ENCODE measurements at places on chromosomes 2 and 18. TPM values are rescaled to one million over a fixed set of nuclear protein-coding genes. Genes with fewer than 3 reads are reported as not detected.

DNA sequence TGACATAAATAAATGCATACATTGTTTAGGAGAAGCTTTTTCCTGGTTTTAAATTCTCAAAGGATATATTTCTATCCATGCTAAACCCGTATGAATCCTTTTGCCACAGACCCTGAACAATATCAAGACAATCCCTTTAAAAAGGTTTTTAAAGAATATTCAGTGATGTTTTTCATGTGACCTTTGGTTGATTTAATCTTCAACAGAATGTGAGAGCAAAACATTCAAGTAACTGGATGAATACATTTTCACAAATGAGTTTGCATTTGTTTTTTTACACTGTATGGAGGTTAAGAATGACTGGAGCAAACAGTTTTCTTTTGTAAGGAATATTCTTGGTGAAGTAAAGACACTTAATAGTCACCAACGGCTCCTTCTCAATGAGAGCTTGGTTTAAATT lies 139.4 kb upstream of the CWC22 start:
- H3K36me3 ChIP-seq, result no peaks in the 10 kb centered on the region
- no peaks in the 10 kb centered on the region for H3K4me1 ChIP-seq
- no peaks in the 10 kb centered on the region for H3K27me3 ChIP-seq
- no peak overlapping the region for H3K4me3 ChIP-seq

GRCh38 chr2:26088038-26088643 lies 54.3 kb downstream of the RAB10 start:
- H3K4me1 ChIP-seq, result no peaks in the 10 kb centered on the region
- no peaks in the 10 kb centered on the region for H3K36me3 ChIP-seq
- H3K27ac ChIP-seq, result no peak overlapping the region
- DNase-seq, result no peak

DNA sequence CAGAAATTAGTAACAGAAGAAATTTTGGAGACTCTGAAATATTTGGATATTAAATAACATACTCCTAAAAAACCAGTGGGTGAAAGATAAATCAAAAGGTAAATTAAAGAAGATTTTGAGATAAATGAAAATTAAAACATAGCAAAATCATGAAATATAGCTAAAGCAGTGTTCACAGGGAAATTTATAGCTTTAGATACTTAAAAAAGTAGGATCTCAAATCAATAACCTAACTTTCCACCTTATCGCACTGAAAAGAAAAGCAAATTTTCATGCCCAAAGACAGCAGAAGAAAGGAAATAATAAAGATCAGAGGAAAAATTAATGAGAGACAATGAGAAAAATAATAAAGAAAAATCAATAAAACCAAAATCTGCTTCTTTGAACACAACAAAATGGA lies 135.1 kb upstream of the KLF7 start:
- no peak for DNase-seq
- no peak overlapping the region for H3K4me3 ChIP-seq
- H3K36me3 ChIP-seq, result no peaks in the 10 kb centered on the region
- no peaks in the 10 kb centered on the region for H3K4me1 ChIP-seq
- no peaks in the 10 kb centered on the region for H3K27me3 ChIP-seq

DNA sequence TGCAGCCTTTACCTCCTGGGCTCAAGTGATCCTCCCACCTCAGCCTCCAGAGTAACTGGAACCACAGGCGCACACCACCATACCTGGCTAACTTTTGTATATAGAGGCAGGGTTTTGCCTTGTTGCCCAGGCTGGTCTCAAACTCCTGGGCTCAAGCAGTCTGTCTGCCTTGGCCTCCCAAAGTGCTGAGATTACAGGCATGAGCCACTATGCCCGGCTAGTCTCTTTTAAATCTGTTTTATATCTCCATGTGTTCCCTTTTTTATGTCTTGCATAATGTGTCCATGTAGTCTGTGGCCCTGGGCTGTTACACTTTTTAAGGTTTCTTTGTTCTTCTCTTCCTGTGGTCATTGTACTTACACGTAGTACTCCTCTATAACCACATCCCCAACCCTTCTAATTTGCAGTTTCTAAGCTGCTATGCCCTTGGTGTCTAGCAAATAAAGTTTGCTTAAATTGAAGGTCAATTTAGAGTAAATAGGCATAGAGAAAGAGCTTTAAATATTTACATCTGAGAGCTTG lies 168.2 kb downstream of the MCFD2 start:
- H3K36me3 ChIP-seq, result no peaks in the 10 kb centered on the region
- peaks cover 6% of the 10 kb centered on the region for H3K4me1 ChIP-seq
- DNase-seq, result no peak
- H3K27me3 ChIP-seq, result no peaks in the 10 kb centered on the region
- no peak overlapping the region for H3K4me3 ChIP-seq

DNA sequence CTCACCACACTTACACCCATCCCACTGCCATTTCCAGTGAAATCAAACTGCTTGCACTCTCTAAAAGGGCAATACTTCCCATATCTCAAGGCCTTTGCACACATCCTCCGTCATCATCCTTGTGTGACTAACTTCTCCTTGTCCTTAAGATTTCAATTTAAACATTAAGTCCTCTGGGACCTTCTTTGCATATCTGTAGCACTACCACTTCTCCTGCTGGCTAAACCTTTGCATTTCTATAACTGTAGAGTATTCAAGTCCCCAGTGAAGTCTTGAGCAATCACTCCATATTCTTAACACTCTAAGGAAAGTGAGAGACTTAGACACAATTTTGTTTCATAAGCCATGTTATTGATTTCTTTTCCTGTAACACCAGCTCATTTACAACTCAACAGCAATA lies 136.8 kb upstream of the EPHA4 start:
- H3K27ac ChIP-seq, result no peak overlapping the region
- H3K27me3 ChIP-seq, result no peaks in the 10 kb centered on the region
- no peak for DNase-seq
- H3K4me1 ChIP-seq, result no peaks in the 10 kb centered on the region
- H3K4me3 ChIP-seq, result no peak overlapping the region

- no peaks in the 10 kb centered on the region for H3K27me3 ChIP-seq
- no peak overlapping the region for H3K27ac ChIP-seq
- H3K4me1 ChIP-seq, result no peaks in the 10 kb centered on the region
- H3K4me3 ChIP-seq, result no peak overlapping the region
Observed at GRCh38 chr2:186181625-186182024, 304.4 kb upstream of the ZC3H15 start.

GRCh38 chr2:9004338-9005204 lies 1.1 kb upstream of the MBOAT2 start:
- no peaks in the 10 kb centered on the region for H3K36me3 ChIP-seq
- H3K27me3 ChIP-seq, result no peaks in the 10 kb centered on the region
- peaks cover 14% of the 10 kb centered on the region for H3K4me1 ChIP-seq

GRCh38 chr2:105188343-105188742 lies 53.2 kb upstream of the GPR45 start:
- H3K27ac ChIP-seq, result no peak overlapping the region
- no peaks in the 10 kb centered on the region for H3K36me3 ChIP-seq
- no peaks in the 10 kb centered on the region for H3K4me1 ChIP-seq

DNA sequence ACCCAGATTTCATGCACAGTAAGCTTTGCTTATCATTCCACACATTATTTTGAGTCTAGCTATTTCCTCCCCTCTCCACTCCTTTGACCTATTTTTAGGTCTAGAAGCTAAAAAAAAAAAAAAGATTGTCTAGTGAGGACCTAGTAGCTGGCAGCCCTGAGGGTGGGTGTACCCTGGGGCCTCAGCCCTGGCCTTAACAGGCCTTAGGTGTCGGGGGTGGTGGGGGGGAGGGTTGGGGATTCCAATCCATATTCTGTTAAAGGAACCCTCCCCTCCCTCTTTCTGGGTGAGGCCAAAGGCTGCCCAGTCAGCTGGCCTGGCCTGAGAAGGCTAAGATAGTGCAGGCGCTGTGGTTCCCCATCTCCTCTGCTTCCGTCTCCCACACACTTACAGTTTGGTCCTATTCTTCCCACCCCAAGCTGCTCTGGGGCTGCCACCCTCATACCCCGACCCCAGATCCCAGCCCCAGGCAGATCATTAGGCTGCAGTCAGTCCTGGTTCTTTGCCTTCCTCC lies 65.5 kb upstream of the HK2 start:
- H3K27me3 ChIP-seq, result no peaks in the 10 kb centered on the region
- H3K27ac ChIP-seq, result no peak overlapping the region
- H3K36me3 ChIP-seq, result no peaks in the 10 kb centered on the region
- DNase-seq, result no peak
- H3K4me1 ChIP-seq, result no peaks in the 10 kb centered on the region

DNA sequence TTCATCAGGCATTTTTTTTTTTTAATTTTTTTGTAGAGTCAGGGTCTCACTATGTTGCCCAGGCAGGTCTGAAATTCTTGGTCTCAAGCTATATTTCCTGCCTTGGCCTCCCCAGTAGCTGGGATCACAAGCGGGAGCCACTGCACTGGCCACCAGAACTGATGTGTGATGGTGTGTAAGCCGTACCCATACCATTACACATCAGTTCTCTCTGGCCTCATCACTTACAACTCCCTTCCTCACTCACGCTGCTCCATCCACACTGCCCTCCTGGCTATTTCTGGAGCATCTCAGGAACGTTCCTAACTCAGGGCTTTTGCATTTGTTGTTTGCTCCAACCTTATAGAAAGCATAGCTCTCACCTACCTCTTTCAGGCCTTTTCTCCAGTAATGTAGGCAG lies 834.5 kb upstream of the ID2 start:
- no peaks in the 10 kb centered on the region for H3K4me1 ChIP-seq
- H3K27ac ChIP-seq, result no peak overlapping the region
- H3K4me3 ChIP-seq, result no peak overlapping the region
- H3K27me3 ChIP-seq, result no peaks in the 10 kb centered on the region
- no peaks in the 10 kb centered on the region for H3K36me3 ChIP-seq

GRCh38 chr2:86461042-86461743 lies 20.0 kb downstream of the KDM3A start:
- no peak for DNase-seq
- H3K27me3 ChIP-seq, result no peaks in the 10 kb centered on the region
- H3K4me3 ChIP-seq, result no peak overlapping the region
- H3K27ac ChIP-seq, result no peak overlapping the region
- H3K4me1 ChIP-seq, result no peaks in the 10 kb centered on the region

Gene CD207
- total RNA-seq, result 0.99 TPM

Gene AOX1
- 0.42 TPM for total RNA-seq

- peak; percentile 58 for DNase-seq
- peak overlapping the region; percentile 83 for H3K4me3 ChIP-seq
- peaks cover 3% of the 10 kb centered on the region for H3K36me3 ChIP-seq
- H3K27ac ChIP-seq, result no peak overlapping the region
- H3K27me3 ChIP-seq, result no peaks in the 10 kb centered on the region
- peaks cover 22% of the 10 kb centered on the region for H3K4me1 ChIP-seq
Observed at GRCh38 chr2:15560140-15560987, 770 bp downstream of the NBAS start.

DNA sequence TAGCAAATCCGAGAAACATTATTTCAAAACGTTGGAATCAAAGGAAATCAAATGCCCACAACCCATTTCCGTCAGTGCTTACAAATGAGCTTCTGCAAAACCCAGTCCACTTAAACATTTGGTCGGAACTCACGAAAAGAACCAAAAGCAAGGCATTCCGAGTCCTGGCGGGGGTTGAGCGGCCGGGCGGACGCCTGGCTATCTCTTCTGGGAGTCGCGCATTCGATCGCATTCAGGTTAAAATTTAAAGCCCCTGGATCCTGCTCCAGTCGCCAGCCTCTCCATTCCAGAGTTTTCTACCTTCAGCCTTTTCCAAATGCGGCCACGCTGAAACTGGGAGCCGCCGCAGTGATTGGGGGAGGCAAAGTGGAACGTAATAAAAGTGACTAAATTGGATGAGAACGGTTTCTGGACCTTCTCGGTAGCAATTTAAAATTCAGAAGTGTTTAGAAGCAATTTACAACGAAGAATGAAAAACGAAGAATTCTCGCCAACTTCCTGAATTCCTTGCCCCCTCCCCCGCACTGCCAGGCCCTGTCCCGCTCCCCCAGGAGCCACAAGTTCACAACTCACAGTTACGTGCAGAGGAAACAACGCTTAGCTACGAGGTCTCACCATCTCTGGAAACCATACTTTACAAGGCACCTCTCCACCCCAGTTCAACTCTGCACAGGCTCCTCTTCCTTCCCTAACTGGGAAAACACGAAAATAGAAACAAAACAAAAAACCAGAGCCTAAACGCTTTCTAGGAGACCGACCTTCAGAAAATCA lies 1.7 kb upstream of the GATA6 start:
- H3K4me1 ChIP-seq, result peaks cover 9% of the 10 kb centered on the region
- no peaks in the 10 kb centered on the region for H3K36me3 ChIP-seq

Gene FOXI3
- total RNA-seq, result 0.05 TPM

DNA sequence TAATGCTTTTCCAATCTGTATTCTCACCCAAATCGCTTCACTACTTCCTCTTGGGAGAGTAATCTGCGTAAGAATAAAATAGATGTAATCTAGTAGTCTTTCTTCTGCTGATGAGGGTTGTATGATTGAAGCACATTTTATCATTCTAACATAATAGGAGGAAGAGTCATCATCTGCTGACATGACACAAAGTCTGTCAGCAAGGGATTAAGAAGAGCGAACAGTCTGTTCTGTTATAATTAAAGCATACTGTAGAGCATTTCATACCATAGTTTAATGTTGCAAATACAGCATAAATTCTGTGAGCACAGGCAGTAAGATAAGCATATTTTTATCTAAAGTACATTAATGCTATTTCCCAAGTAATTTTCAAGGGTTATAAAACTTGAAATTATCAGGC lies 10.4 kb downstream of the SLC25A52 start:
- H3K27me3 ChIP-seq, result no peaks in the 10 kb centered on the region
- no peaks in the 10 kb centered on the region for H3K4me1 ChIP-seq
- H3K36me3 ChIP-seq, result no peaks in the 10 kb centered on the region
